ENCODE measurements at places on chromosomes 3 and 15.

DNA sequence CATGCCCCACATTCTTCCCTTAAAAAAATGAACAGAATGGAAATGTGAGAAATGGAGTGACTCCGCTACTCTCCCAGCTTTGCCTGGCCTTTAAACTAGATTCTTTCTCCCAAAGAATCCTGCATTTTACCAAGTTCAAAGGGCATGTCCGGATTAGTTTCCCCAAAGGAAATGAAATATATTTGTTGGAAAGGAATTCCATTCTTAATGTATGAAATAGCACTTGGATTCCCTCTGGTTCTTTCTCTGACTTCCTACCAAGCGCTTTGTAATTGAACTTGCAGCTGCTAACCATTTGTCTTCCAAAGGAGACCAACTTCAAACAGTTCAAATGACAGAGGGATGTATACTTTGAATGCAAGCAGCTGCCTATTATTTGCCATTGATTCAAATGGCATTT is 18.9 kb downstream of the MAP2K1 start:
- DNase-seq, result no peak

DNA sequence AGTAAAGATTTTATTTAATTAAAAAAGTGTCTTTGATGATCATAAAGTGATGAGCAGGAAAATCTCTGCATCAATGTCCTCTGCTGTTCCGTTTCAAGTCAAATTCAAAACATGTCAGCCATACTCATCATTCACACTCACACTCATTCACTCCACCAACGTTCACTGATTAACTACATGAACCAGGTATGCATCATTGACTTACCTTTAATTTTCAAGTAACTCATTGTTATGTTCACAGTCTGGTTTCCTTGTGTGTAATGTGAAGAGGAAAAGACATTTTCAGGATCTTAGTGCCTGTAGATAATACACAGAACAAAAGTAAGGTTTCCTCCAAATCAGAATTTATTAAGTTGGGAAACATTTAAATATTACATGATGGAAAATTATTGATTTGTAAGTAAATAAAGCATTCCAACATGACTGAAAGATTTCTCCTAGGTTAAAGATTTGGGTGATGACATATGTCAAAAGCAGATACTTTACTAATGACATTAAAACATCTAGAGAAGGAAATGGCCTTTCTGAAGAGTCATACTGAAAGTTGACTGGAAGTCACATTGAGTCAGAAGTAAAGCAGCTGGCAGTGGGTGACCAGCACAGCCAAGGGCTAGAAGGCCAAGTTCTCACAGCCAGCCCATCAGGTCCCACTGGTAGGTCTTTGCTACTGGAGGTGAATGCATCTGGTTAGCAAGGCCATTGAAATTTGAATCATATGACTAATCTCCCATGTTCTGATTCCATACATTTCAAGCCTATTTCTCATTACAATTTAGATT is 251.9 kb downstream of the CDIN1 start:
- no peak for DNase-seq

GRCh38 chr15:66008940-66009562 is 139.8 kb downstream of the RAB11A start:
- DNase-seq, result no peak

DNA sequence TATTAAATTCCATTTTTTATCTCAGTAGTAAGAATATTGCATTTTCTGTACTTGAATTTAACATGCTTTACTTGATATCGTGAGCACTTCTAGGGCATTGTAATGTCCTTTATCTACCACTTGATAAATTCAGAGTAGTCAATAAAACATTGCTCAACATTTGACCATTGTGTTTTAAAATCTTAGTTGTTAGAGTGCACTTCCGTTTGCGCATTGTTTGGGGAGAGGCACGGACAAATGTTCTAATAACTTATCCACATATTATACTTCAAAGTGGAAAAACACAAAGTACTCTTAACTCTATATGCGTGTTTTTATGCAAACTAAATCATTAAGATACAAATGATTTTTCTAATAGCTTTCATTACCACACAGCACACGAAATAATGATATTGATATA is 419 bp downstream of the FAM227B start:
- no peak for DNase-seq

DNA sequence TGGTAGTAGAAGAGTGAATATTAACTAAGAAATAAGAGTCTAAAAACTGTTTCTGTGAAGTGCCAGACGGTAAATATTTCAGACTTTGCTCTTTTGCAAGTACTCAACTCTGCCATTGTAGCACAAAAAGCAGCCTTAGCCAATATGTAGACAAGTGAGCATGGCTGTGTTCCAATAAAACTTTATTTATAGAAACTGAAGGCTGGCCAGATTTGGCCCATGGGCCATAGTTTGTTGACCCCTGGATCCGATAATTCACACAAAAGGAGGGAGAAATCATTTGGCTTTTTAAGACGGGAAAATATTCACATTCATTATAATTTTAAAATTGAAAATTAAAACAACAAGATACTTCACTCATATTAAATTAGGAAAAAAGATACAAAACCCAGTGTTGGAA is 15.4 kb downstream of the EID1 start:
- no peak for DNase-seq

DNA sequence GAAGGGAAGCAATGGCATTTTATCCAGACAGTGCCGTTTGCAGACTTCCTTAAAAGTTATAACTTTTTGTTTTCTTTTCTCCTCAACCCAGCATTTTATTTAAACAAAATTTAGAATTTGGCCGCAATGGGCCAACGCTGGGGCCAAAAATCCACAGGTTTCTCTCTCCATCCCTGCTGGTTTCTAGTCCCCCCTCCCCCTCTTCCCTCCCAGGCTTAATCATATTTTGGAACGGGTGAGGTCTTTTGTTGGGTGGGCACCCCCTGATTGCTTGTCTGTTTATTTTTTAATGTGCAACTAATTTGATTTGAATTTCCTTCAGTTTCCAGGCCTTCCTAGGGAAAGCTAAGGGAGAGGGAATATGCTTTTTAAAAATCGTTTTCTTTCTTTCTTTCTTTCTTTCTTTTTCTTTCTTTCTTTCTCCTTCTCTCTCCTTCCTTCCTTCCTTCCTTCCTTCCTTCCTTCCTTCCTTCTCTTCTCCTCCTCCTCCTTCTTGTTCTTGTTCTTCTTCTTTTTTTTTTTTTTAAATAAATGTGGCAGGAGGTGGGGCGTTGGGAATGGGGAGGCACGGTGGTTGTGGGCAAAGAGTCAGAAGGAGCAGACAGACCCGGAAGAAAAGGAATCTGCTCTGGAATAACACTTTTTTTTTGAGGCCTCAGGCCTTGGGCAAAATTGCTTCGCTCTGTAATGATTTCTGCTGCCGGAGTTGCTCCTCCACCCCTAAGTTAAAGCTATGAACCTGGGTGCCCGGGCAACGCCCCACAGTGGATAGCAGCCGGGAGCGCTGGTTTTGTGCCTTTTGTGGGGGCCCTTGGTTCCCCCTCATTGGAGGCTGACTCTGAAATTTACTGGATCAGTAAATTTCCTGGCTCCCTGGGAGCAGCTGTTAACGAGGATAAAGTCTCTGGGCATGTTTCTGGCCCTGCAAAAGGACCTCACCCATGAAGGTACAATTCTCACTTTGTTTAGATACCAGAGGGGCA is 1.9 kb downstream of the FNDC3B start:
- no peak for DNase-seq

- DNase-seq, result no peak
Measured at GRCh38 chr3:58215317-58216025, 4.7 kb upstream of the DNASE1L3 start.

GRCh38 chr3:15794303-15794771 is 3.4 kb downstream of the ANKRD28 start:
- DNase-seq, result no peak

GRCh38 chr15:56798639-56799038 is 65.3 kb upstream of the ZNF280D start:
- DNase-seq, result no peak

- DNase-seq, result no peak
Measured at GRCh38 chr3:113063126-113063894, 72.5 kb downstream of the GTPBP8 start.

GRCh38 chr15:78878356-78878755 is 5.7 kb downstream of the MORF4L1 start:
- no peak for DNase-seq

GRCh38 chr3:152964911-152965609 is 130.1 kb downstream of the P2RY1 start:
- DNase-seq, result no peak

- DNase-seq, result no peak
Measured at GRCh38 chr15:64855205-64855975, 13.7 kb downstream of the PLEKHO2 start.

All from activated CD8-positive, alpha-beta memory T cell treated with anti-CD3 and anti-CD28 coated beads, Interleukin-2, amount 50 U/mL, for 4 hours (primary cell).